ENCODE measurements at places on chromosomes 4 and X.

DNA sequence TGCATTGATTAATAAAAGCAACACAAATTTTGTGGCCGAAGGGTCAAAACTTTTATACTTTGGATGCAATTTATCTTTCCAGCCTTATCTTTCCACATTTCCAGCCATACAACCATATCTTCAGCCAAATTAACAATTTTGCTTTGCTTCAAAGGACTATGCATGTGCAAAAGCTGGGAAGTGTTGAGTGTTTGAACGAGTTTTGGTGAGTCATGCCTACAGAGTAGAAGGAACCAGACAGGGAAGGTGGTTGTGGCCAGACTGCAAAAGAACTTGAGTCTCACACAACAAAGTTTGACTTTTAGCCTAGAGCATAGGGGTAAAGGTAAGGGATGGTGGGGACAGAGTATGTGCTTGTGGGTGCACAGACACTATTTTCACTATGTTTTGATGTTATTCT lies 53.0 kb upstream of the GABRA2 start:
- DNase-seq = no peak

GRCh38 chr4:114599231-114599902 lies 760 bp downstream of the UGT8 start:
- no peak for DNase-seq

GRCh38 chrX:134469486-134469885 lies 9.5 kb downstream of the HPRT1 start:
- DNase-seq = no peak

- no peak for DNase-seq
Measured at GRCh38 chrX:143306991-143307937, 210.0 kb downstream of the SPANXN3 start.

- DNase-seq = no peak
Measured at GRCh38 chrX:13470685-13470977, 98.8 kb upstream of the EGFL6 start.

DNA sequence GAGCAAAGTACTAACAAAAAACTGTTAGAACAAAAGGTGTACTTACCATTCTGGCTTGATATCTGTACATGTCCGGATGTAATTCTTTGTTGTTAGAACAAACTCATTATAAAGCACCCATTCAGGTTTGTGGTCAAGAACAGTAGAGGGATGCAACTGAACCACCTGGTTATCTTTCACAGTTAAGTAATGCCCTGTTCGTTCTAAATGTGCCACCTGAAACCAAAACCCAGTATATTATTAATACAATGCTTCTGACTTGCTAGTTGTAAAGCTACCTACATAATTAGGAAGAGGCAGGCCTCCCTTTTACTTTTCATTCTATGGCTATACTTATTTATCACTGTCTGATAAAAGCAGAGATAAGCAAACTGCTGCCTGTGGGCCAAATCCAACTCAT lies 54.8 kb downstream of the DHX15 start:
- no peak for DNase-seq

- no peak for DNase-seq
Measured at GRCh38 chrX:155028877-155029291, 2.2 kb downstream of the FUNDC2 start.

- DNase-seq = no peak
Measured at GRCh38 chr4:2837904-2838496, 5.6 kb upstream of the ADD1 start.

Data from breast epithelium (tissue), 4 donors.